ENCODE measurements at places on chromosomes 5 and 9.

GRCh38 chr5:19986031-19986619 lies 1.9 kb downstream of the CDH18 start:
- no peak for DNase-seq

DNA sequence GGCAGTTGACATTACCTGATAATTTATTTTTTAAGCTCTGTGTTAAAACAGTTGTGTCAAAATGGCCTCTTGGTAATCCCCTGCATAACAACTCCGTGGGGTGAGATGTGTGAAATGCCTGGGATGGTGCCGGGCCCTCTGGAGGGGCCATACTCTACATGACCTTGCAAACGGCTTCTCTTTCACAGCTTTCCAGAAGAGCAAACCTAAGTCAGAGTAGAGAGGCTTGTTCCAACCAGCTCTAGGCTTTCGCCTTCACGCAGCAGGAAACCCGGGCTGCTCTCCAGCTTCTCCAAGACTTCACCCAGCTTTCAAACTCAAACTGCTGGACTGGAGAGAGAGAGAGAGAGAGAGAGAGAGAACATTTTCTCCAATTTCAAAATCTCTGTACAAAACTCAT lies 120.1 kb downstream of the SNX18 start:
- DNase-seq, result no peak

GRCh38 chr5:147290261-147290660 lies 55.4 kb downstream of the STK32A start:
- no peak for DNase-seq

- DNase-seq, result no peak
Measured at GRCh38 chr5:122137702-122138101, 8.4 kb downstream of the ZNF474 start.

- DNase-seq, result no peak
Measured at GRCh38 chr9:120381839-120382238, 198.1 kb downstream of the CDK5RAP2 start.

- DNase-seq, result no peak
Measured at GRCh38 chr5:56303511-56303910, 70.4 kb upstream of the ANKRD55 start.

- no peak for DNase-seq
Measured at GRCh38 chr5:76104027-76104426, 20.8 kb downstream of the SV2C start.

GRCh38 chr5:154620411-154620810 lies 134.8 kb upstream of the LARP1 start:
- no peak for DNase-seq

DNA sequence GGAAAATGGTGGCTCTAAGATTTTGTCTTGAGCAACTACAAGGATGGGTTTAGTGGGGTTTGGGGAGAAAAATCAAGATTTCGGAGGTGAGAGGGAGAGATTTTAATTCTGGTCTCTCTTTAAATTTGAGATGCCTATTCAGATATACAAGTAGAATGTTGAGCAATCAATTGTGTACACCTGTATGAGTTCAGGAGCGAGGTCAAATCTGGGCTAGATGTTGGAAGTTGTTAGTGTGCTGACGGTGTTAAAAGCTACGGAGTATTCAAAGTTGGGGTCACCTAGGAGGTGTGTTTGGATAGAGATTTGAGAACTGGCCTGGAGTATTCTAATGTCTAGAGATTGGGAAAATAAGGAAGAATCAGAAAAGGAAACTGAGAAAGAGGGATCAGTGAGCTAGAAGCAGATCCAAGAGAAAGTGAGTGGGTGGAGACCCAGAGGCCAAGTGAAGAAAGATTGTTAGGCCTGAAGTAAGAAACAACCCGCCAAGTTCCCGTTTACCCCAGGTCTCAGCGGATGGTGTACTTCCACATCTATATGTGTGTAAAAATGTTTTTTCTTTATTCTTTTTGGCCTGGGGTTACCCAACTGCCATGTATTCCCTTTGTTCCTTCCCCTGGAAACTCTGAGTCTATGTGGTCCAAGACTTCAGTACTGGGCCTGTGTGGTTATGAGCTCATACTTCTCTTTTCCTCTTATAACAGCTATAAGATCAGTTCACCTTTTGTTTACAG lies 11.9 kb upstream of the ARHGAP26 start:
- no peak for DNase-seq

GRCh38 chr5:35066260-35066795 lies 18.6 kb upstream of the AGXT2 start:
- DNase-seq, result no peak

DNA sequence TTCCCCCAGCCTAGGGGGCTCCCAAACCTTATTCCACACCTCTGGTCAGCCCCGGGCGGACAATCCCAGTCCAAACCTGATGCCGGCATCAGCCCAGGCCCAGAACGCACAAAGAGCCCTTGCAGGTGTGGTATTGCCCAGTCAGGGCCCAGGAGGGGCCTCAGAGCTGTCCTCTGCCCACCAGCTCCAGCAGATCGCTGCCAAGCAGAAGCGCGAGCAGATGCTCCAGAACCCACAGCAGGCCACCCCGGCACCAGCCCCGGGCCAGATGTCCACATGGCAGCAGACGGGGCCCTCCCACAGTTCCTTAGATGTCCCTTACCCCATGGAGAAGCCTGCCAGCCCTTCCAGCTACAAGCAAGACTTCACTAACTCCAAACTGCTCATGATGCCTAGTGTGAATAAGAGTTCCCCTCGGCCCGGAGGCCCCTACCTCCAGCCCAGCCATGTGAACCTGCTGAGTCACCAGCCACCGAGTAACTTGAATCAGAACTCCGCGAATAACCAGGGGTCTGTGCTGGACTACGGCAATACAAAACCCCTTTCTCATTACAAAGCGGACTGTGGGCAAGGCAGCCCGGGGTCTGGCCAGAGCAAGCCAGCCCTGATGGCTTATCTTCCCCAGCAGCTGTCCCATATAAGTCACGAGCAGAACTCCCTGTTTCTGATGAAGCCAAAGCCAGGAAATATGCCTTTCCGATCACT lies 27.6 kb upstream of the LTC4S start:
- DNase-seq, result no peak

DNA sequence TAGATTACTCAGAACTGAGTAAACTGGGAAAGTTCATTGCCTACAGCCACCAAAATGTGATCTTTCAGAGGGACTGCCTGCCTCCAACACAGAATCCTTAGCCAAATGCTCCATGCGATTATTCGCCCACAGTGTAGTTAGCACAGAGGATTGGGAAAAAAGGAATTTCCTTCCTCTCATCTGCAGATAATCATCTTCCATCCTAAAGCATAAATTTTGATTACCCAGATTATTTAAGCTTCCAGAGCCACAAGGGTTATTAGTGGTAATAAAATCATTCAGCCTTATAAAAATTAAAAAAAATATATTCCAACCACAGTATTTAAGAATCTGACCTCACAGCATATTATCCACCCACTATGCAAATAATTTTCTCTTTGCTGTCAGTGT lies 285.3 kb upstream of the GRAMD2B start:
- no peak for DNase-seq

All from prostate gland (tissue), 2 donors.